LHCN-M2 (cell line): ENCODE measurements at places on chromosomes 2 and 18.

DNA sequence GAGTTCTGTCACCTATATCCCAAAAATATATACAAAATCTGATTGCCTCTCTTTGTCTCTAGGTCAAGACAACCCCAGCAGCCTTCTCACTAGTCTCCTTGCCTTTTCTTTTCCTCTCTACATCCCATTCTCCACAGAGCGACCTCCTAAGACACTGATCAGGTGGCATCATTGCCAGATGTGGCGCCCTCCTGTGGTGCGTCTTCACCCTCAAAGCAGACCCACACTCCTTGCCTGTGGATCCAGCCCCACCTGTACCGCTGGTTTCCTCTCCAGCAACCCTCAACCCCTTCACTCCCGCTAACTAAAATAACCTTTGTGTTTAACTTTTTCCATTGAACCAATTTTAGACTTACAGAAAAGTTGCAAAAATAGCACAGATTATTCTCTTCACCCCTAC is 273.3 kb downstream of the GLI2 start:
- no peak for DNase-seq

DNA sequence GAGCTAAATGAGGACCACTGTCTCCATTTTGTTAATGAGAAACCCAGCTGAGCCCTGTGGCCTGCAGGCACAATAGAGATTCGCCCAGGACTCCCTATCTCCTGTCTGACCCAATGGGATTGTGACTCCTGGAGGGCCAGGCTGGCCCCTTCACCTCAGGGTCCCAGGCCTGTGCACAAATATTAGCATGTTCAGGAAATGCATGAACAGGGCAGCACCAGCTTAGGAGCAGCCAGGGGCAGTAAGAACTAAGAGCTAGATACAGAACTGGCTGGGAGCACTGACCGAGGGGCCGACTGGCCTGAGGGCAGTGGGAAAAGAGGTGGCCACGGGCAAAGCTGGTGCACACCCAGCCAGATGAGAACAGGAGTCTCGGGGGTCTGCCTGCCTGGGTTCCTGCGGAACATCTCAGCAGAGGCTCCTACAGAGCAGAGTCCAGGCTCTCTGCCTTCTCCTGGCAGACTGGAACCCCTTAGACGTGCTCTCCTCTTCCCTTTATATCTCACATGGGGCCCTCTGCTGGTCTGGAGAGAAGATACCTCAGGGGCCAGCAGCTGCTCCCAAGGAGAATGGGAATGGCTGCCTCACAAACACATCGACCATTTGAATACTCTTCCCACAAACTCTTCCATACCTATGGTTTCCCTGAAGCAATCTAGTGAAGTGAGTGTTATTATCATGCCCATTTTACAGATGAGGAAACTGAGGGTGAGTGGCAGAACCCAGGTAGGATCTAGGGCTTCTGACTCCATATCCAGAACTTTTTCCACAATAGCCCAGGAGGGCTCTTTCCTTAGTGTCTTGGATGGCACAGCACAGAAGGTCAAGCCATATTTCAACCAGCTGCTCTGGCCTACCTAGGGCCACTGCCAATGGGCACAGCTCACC is 77.6 kb upstream of the OTOF start:
- no peak for DNase-seq

DNA sequence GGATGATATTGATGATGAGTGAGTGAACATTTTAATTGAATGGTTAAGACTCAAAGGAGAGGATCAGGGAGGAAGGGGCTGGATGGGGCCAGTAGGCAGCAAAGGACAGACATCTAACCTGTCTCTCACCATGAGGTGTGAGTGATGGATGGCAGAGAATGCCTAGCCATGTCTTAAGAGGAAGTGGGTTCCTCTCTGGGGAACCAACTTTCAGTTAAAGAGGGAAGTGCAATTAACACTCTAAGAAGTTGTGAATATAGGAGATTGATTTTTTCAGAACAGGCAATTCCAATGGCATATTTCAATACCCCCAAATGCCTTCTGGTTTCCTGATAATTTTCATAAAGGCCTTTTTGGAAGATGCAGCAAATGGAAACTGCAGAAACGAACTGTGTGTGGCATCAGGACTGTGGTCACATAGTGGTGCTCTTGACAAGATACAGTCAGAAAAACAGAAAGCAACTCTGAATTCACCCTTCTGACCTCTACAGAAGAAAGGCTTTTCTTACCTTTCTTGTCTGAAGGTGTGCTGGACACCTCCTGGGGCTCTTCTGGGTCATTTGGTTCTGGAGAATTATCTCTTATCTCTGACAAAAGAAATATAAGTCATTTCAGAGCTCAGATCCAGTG is 10.2 kb downstream of the SP110 start:
- DNase-seq = no peak

- no peak for DNase-seq
Observed at GRCh38 chr2:12277241-12278034, 439.3 kb upstream of the TRIB2 start.

- peak; percentile 28 for DNase-seq
Observed at GRCh38 chr2:232838406-232838874, 31.6 kb upstream of the SNORC start.

DNA sequence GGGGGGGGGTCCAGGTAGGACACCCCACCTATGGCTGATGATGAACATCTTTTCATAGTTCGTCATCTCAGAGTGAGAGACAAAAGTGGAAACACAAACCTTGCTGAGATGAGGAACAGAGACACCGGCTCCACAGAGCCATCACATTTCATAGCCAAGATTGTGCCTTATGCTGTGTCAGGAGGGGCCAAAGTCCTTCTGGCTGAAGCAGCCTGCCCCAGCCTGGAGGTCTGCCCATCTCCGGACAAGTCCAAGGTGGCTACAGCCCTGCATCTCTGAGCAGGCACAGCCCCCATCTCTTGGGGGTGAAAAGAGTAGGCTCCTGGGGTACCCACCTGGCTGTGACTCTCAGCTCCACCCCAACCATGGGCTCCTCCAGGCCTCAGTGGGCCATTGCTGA is 70.3 kb downstream of the ZBTB7C start:
- DNase-seq = no peak

GRCh38 chr2:217430916-217431576 is 571.2 kb upstream of the TNP1 start:
- DNase-seq = peak; percentile 53

DNA sequence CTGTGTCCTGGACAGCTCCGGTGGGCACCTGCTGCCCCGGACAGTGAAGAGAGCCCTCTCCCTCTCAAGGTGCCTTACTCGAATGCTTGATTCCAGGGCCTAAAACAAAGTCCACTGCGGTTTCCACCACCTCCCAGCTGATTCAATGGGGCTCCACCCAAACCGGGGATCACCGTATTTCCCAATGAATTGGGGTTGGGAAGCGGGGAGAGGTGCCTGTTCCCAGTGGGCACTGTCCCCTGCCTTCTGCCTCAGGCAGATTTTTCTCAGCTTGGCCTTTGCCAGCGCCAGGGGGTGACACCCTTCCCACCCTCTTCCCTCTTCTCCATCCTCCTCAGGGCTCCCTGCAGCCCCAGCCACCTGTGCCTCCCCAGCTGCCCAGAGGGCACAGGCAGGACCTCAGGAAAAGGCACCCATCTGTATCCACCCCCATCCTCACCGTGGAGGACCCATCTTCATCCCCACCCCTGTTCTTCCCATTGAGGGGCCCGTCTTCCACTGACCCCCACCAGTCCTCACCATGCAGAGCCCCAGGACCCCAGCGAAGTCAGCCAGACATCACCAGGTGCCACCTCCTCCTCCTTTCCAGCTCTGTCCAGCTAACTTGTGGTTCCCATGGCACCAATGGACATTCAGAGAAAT is 66.7 kb upstream of the HPCAL1 start:
- DNase-seq = no peak

GRCh38 chr2:149483004-149483605 is 104.5 kb downstream of the MMADHC start:
- no peak for DNase-seq

- DNase-seq = no peak
Observed at GRCh38 chr18:76412010-76412817, 82.8 kb downstream of the ZNF516 start.

DNA sequence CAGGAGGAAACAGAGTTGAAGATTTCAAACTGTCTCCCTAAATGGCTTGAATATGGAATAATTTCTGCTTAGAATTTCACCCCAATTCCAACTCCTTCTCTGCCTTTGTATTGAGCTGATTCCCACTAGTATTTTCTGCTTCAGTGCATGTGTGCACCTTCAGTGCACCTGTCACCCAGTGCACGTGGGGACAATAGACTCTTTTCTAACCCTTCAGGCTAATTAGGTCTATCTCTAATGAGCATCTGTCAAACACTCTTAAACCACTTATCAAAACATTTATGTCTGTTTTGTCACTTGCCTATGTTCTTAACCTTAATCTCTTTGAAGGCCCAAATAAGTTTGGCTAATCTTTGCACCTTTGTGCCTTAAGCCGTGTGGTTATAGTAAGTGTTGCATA is 232.0 kb upstream of the NETO1 start:
- no peak for DNase-seq

- peak; percentile 45 for DNase-seq
Observed at GRCh38 chr2:216802516-216803215, 57.2 kb downstream of the TNP1 start.

GRCh38 chr2:43345391-43345813 is 119.0 kb upstream of the ZFP36L2 start:
- peak; percentile 74 for DNase-seq

- DNase-seq = no peak
Observed at GRCh38 chr2:205607146-205607545, 75.2 kb upstream of the NRP2 start.

GRCh38 chr2:27716301-27717069 is 52.8 kb downstream of the SLC4A1AP start:
- no peak for DNase-seq

- no peak for DNase-seq
Observed at GRCh38 chr2:235661167-235661937, 167.5 kb downstream of the AGAP1 start.

- peak; percentile 41 for DNase-seq
Observed at GRCh38 chr18:23619388-23619881, 33.1 kb upstream of the NPC1 start.

DNA sequence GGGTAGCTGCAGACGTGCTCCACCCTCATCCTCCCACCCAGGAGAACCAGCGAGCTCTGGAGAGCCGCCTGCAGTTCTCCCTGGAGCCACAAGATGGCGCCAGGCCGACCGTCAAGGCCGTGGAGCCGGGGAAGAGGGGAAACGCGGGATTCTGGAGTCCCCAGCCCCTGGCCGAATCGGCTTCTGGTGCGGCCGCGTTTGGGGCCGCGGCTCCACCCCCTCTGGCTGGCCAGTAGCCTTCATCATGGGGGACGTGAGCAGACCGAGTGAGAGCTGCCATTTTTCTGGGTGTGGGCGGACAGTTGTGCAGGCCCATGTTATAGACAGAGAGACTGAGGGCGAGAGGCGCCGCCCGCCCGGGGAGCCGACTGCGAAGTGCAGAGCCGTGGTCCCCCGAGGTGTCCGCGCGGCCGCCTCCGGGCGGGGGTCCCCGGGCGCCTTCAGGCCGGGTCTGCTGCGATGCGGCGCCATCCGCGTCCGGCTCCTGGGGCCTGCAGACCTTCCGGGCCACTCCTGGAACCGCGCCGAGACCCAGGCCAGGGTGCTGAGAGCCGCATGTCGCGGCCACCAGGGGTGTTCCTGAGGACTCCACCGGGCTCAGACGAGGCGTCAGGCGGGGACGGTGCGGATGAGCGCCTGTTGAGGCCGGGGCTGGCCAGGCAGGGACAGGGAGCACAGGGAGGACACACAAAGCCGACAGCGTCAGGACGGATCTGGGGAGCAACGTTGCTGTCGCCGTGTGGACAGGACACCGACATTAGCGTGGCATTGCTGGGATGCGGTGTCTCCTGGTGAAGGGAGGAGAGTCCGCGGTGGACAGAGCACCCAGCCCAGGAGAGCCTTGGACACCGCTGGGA is 418.2 kb upstream of the HS6ST1 start:
- no peak for DNase-seq

GRCh38 chr18:22800551-22800951 is 132.6 kb upstream of the RBBP8 start:
- DNase-seq = peak; percentile 6

DNA sequence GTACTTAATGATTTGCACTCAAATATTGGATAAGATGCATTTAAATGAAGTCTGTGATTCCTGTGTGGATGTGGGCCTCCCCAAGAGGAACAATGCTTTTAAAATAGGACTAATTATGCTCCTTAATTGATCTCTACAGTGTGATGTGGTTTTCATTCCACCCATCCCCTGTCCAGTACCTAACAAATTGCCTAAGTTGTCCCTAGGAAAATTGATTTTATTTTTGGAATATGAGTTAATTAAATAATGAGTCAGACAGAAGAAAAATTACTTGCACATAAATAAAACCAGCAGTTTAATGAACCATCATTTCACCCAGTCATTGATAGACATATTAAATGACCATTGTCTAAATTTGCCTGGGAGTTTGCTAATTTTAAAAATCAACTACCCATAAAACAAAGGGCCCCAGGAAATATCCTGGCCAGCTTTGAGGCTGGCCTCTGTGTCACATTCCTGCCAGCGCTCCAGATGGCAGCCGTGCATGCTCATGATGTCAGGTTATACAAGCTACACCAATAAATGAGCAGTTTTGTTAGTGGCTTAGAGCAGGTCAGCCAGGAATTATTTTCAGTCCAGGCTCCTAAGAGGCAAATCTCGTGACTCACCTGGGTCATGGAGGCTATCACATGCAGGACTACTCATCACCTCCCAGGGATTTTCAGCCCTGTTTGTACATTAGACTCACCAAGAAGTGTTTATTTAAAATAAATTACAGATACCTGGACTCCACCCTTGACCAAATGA is 31.9 kb downstream of the ABHD3 start:
- DNase-seq = peak; percentile 38

DNA sequence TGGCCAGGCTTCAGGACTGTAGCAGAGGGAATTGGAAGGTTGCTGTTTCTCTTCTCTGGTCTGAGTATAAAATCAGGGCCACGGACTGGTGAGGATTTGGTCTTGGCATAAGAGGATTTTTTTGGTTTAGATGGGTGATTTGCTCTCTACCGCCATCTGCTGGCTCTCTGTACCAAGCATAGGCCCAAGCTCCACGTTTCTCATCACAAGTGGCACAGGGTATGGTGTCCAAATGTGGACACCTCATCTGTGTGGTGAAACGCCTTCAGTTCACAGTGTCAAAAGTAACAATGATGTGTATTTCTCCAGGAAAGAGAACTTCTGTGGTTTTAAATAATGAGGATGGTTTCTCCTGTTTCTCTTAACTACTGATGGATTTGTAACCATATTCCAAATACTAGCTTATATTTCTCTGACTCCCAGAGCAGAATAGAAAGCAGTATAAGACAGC is 115.1 kb downstream of the EML6 start:
- peak; percentile 78 for DNase-seq

DNA sequence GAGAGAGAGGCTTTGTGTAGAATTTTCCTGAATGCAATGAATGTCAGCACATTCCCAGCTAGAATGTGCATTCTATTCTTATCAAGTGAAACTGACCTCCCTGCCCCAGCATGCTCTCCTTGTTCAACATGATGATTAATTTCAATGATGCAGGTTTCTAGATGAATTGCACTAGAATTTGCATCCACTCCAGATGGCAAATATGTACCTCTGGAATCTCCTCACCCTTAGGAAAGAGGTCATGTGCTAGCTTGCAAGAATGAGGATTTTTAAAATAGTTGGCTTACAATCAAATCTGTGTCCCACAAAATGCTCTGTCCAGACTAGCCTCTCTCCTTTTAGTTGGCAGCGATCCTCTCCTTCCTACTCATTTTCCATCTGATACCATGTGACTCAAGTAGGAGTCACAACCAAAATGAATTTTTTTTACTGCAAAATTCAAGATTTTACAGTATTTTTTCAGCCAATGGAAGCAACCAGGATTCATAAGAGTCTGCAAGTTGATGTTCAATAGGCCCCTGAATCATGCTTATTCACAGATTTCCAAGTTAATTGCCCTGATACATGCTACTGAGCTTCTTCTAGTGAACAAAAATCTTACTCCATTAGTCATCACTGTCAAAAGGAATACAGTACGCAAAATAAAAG is 21.0 kb upstream of the STAT4 start:
- DNase-seq = peak; percentile 98

- no peak for DNase-seq
Observed at GRCh38 chr2:73897240-73897583, 4.4 kb downstream of the ACTG2 start.
